GF-D8 (cell line): ENCODE measurements at places on chromosomes 13 and 19.

DNA sequence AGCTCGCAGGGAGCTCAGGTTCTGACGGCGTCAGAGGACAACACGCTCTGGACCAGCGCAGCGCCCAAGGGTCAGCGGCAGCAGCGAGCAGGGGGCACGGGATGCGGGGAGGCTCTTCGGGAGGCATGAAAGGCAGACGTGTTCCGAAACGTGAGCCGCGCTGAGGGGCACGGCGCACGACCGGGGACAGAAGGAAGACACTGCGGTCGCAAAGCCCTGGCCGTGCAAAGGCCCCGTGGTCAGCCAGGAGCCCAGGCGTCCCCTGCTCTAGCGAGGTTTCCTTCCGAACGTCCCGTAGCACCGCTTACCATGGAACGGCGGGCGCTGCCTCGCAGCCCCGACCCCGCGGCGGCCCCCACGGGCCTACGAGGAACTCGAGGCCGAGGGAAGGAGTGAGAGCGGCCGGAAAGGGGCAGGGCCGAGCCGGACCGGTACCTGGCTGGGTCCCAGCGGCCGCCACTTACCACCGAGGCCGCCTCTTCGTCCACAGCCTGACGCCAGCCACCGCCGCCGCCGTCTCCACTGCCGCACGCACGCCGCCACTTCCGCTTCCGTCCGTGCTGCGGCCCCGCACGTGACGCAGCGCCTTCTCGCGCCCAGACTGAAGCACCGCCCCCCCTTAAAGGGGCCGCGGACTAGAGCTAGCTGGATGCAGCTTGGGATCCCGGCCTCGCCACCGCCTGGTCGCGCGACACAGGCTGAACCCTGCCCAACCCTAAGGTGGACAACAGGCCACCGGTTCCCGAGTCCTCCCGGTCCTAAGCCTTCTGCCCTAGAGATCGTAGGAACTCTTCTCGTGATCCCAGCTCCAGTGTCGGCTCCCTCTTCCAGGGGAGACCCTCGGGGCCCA lies 9.4 kb downstream of the ABHD17A start:
- DNase-seq, result peak; percentile 53

GRCh38 chr13:74288361-74288911 lies 154.2 kb upstream of the KLF12 start:
- DNase-seq, result no peak

GRCh38 chr19:54459282-54460229 lies 4.0 kb downstream of the LENG9 start:
- no peak for DNase-seq

GRCh38 chr19:51016798-51017683 lies 2.5 kb downstream of the KLK10 start:
- DNase-seq, result no peak

- peak; percentile 48 for DNase-seq
Observed at GRCh38 chr13:96020155-96020575, 33.0 kb downstream of the UGGT2 start.

DNA sequence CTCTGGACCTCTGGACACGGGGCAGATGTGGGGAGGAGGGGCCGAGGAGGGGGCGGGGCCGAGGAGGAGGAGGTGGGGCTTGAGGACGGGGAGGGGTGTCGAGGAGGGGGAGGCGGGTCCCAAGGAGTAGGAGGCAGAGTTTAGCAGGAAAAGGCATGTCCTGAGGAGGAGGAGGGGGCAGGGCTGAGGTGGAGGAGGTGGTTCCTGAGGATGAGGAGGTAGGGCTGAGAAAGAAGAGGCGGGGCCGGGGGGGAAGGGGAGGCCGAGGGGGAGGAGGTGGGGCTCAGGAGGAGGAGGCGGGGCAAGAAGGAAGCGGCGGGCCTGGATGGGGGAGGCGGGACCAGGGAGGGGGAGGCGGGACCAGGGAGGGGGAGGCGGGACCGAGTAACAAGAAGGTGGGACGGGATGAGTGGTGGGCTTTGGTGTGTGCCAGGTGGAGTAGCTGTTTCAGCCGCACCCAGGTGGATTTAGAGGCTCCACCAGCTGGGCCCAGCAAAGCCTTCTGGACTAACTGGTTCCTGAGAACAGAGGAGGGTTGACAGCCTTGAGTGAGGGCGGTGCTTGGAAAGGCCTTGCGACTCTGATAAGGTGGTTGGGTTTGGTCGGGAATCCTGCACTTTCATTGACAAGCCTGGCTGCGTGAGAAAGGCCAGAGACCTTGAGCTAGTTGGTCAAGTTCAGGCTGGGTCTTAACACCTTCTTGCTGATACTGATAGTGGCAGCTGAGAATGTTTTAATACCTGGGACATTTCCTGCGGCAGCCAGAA lies 7.7 kb downstream of the TECR start:
- no peak for DNase-seq

GRCh38 chr13:71830323-71830722 lies 36.7 kb downstream of the DACH1 start:
- peak; percentile 75 for DNase-seq

DNA sequence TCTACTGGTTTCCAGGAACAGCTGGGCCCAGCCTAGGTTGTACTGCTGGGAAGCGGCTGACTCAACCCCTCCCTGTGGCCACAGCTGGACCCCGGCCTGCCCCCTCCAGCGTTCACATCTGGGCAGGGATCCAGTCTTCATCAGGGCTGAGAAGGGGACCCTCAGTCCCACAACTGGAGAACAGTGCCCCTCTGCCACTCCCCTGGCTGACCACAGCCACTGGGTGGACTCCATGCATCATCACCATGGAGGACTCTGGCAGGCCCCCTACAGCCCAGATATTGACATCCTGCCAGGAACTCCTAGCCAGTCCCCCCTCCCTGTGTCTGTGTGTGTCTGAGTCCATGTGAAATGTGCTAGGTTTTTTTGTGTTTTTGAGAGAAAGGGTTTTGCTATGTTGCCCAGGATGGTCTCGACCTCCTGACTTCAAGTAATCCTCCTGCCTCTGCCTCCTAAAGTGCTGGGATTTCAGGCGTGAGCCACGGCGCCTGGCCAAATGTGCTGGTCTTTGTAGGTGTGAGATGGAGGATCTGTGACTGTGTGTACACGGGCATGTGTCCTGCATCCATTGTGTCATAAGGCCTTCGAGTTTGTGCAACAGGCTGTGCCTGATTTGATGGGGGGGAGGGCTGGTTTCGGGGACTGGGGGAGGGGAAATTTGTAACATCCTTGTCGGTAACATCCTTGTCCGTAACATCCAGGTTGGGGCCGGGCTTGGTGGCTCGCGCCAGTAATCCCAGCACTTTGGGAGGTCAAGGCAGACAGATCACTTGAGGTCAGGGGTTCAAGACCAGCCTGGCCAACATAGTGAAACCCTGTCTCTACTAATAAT lies 4.0 kb upstream of the HOOK2 start:
- peak; percentile 19 for DNase-seq

- no peak for DNase-seq
Observed at GRCh38 chr13:27482983-27483382, 32.6 kb upstream of the MTIF3 start.

- DNase-seq, result no peak
Observed at GRCh38 chr13:33868343-33868994, 50.5 kb downstream of the RFC3 start.

GRCh38 chr19:31214997-31215396 lies 134.2 kb downstream of the TSHZ3 start:
- no peak for DNase-seq

- no peak for DNase-seq
Observed at GRCh38 chr19:32350471-32350865, 5.1 kb downstream of the ZNF507 start.

DNA sequence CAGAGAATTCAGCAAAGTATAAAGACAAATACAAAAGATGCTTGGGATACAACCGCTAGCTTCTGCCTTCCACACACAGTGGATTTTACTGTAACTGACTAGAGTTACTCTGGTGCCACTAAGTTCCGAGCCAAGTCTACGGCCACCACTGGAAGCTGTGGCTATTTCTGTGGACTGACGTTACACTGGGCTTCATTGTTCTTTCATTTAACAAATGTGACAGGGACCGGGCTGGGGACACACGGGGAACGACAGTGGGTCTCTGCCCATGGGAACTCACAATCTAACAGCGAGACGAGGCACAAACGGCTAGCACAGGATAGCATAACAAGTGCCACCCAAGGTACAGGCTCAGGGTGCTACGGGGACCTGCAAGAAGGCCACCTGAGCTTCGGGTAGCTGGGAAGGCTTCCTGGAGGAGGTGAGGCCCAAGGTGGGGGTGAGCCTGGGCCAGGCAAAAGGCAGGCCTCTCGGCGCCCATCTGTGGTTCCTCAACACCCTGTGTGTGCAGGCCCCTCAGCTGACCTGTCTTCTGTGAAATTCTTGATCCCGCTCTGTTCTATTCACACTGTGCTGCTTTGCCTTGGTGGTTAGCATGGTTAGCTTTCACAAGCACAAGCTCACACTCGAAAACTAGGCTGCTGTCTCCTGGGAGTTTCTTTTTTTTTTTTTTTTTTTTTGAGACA lies 10.3 kb upstream of the IL4I1 start:
- DNase-seq, result no peak

DNA sequence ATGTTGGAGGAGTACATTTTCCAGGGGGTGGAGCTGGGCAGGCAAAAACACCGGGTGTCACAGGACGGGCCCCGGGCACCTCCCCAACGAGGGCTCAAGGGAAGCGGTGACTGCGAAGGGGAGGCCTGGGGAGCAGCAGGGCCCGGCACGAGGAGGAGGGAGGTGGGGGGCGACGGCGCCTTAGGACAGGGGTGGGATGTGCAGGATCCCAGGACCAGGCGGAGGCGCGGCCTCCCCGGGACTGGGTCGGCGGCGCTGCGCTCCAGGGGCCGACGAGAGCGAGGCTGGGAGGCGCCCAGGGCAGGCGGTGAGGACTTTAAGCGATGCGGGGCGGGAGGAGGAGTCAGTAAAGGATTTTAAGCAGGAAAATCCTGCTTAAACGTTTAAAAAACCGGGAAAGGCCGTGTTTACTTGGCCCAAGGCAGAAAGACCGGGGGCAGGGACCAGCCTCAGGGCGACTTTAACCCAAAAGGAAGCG lies 427 bp downstream of the ZNF160 start:
- DNase-seq, result no peak

DNA sequence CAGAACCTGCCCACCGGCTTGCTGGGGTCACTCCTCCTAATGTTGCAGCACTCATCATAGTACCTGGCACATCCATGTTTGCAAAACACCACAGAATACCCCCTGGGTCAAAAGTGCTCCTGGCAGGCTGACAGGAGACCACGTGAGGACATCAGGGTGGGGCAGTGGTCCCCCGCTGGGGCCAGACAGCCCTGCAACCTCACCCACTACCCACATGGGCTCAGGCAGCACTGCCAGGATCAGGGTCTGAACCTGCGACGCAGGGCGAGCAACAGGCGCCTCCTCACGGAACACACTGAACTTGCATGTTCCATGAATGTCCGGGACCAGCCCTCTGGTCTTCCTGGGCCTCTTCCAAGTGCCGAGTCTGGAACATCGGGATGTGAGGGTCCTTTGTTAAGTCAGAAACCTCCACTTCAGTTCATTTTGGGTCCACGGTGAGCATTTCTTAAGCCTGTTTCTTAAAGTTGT lies 1.4 kb upstream of the SLC7A9 start:
- DNase-seq, result no peak

DNA sequence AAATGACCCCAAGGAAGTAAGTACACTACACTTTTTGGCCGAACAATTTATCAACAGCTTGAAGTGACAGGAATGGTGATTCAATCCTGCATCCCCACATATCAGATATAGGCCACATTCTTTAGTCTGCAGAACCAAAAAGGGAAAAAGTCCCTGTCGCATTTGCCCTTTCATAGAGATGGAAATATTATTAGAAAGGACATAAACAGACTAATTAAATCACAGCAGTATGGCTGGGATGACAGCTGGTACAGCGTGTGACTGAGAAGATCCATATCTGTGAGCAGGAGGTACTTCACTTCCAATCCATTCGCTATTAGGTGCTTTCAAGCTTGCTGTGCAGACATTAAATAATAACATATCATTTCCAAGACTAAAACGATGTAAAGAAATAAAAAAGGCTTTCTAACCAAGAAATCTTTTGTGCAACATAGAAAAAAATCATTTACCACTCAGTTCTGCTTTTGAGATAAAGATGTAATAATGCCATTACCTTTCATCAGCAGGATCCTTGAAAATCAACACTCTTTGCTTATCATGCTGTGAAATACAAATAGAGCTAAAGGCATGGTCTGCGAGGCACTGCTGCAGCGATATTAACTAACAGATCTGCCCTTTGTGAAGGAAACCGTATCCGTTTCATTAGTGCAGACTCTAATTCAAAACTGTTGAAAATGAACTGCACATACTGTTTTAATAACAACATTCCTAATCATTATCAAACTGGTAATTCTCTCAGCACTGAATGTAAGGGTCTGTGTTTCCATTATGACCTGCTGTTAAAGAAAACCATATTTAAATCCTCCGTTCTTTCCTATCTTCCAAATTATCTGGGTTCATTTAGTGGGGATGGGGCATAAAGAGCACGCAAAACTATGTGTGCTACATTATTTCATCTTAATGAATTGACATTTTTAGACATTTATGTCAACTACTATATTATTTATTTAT lies 245.6 kb downstream of the DACH1 start:
- DNase-seq, result no peak

GRCh38 chr19:17268754-17269153 lies 1.5 kb downstream of the BABAM1 start:
- DNase-seq, result no peak

- no peak for DNase-seq
Observed at GRCh38 chr19:37594982-37595382, 306 bp downstream of the ZNF540 start.

- DNase-seq, result no peak
Observed at GRCh38 chr13:33028620-33029019, 12.4 kb downstream of the KL start.

DNA sequence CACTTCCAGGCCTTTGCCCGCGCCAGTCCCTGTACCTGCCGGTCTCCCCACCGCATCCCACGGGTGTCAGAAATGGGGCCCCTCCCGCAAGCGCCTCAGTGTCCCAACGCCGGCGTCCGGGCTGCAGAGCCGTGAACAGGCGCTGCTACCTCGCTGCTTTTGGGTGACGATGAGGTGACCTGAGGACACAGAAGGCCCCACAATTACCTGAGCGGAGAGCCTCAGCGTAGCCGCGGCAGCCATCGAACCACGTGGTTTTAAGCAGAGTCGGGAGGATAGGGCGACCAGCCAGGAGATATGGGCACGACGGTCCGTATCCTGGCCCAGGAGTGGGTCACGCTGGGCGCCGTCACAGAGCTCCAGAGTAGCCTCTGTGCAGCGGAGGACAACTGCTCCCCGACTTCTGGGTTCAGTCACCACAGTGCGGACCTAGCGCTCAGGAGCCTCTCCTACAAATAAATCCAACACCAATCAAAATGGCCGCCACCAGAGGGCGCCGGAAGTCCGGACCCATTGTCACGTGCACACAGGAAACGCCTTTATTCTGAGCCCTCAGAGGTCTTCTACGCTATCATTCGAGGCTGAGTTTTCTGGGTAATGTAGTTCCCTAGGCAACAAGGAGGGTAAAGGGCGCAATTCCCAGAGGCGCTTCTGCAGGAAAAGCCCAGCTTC lies at the start of gene ZNF814:
TSS of gene ZNF814 (minus strand) at position 478 of the 672 bp plus-strand sequence. CDS start at position 243, 235 bp downstream.
- peak; percentile 63 for DNase-seq
